ENCODE measurements at places on chromosomes 5 and 9. TPM values are rescaled to one million over a fixed set of nuclear protein-coding genes. Genes with fewer than 3 reads are reported as not detected.

The ADAMTSL1 gene
- polyA plus RNA-seq = 10.2 TPM

The PCDHB10 gene
- polyA plus RNA-seq = 10.5 TPM

The RASGRF2 gene
- polyA plus RNA-seq = 17.5 TPM

The RLN2 gene
- 2.8 TPM for polyA plus RNA-seq

The STING1 gene
- 65.9 TPM for polyA plus RNA-seq

The CMYA5 gene
- polyA plus RNA-seq = 19.1 TPM

DNA sequence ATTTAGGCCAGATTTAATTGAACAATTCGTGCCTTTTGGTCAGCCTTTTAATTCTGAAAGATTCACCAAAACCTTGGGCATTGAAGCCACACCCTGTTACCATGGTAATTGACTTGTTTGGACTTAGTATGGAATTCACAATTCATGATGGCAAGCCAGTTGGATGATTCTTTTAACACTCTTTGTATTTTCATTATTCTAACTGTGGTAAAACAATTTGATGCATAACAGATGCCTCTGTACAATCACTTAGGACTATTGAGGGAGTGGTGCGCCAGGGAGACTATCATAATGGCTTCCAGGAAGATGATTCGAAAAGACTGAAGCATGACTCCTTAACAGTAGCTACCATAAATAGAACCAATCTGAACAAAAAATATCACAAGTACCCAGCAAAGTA, 381.1 kb upstream of the ADAMTS16 start:
- no peak for DNase-seq

- no peak for DNase-seq
Observed at GRCh38 chr5:4156153-4156552, 560.5 kb downstream of the IRX1 start.

GRCh38 chr9:119101048-119101447, 268.2 kb downstream of the BRINP1 start:
- no peak for DNase-seq

GRCh38 chr5:19258686-19259085, 729.3 kb downstream of the CDH18 start:
- DNase-seq = no peak

DNA sequence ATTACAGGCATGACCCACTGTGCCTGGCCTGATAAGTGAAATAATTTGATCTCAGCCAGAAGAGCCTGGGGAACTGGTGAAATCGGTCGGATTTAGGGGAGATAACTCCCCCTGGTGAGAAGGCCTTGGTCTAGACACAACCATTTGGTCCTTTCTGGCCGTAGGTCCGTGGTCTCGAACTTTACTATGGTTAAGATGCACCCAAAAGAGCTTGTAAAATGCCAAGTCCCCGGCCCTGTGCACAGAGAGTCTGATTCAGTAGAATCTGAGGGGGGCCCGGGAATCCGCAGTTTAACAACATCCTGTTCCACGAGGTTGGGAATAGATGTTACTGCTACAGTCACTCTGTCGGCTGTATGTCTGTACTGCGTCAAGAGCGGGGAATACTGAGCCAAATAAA, 140.7 kb downstream of the C9orf50 start:
- DNase-seq = no peak

DNA sequence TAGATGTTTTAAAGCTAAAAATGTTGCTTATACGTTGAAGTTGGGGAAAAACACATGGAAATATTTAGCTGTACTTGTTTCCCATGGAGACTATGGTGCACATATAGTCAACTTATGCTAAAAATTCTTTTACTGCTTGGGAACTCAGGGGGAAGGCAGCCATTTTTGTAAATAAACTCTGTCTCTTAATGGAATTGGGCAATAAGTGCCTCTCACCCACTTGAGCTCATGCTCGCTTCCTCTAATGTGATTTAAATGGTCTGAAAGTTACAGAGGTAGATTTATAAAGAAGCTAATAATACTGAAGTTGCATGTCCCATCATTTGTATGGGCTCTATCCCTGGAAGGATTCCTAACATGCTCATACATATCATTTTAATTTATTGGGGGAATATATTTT, 523.8 kb downstream of the RASEF start:
- DNase-seq = no peak

DNA sequence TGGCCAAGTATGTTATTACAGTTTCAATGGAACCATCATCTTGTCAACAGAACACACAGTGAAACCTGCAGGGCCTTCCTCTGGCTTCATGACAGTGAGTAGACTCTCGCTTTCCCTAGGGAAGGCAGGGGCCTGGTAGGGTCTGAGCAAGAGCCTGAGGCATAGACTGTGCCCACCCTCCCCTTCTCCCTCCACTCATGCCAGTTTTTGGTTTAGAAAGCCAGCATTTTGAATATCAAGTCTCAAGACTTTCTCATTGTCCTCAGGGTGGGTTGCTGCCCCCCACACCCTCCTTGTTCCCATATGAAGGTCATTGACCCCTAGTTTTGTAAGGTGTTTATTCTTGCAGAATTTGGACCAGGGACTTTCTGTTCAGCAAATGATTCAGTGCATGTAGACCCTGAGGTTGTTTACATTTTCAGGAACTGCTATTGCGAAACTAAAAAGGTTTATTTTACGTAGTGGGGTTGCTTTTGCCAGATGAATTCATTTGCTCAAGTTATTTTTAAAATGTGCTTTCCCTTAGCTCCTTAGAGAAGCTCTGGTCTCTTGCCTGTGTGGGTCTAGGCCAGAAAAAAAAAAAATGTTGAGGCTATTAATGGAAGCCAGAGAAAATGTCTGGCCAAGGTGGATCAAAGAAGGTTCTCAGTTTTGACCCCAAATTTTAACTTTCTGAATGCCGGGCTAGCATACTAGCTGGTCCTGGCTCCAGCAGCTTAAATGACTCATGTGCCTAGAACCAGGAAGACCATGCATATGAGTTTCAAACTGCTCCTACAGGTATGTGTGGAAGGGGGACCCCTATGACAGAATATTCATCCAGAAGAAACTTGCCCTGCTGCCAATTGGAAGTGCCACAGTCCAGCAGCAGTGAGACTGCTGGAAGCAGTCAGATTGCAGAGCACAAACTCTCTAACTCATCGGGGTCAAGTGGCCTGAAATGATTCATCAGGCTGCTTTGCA, 10.1 kb upstream of the MOB3B start:
- DNase-seq = no peak

Data from left renal pelvis (tissue), 4 donors.